CD8-positive, alpha-beta memory T cell (primary cell): ENCODE measurements at places on chromosomes 7 and 10. TPM values are rescaled to one million over a fixed set of nuclear protein-coding genes. Genes with fewer than 3 reads are reported as not detected.

The ACTR3C gene
- 6.6 TPM for total RNA-seq

The GPR146 gene
- total RNA-seq: 0.55 TPM

The TLL2 gene
- total RNA-seq: 0.09 TPM

The IFT22 gene
- 13.3 TPM for total RNA-seq

The FKBP6 gene
- total RNA-seq: not detected
